ENCODE measurements at places on chromosomes 1 and 21. TPM values are rescaled to one million over a fixed set of nuclear protein-coding genes. Genes with fewer than 3 reads are reported as not detected.

Gene OR2T11
- total RNA-seq: not detected

Gene HCN3
- 1.5 TPM for total RNA-seq

Gene FAM43B
- total RNA-seq: not detected

Gene FOXD3
- total RNA-seq: not detected

Gene AGT
- not detected for total RNA-seq

Gene ATAD3A
- 60.8 TPM for total RNA-seq

Gene C1orf216
- 21.5 TPM for total RNA-seq

Gene C1orf159
- total RNA-seq: 9.9 TPM

Gene PODN
- 9.6 TPM for total RNA-seq

DNA sequence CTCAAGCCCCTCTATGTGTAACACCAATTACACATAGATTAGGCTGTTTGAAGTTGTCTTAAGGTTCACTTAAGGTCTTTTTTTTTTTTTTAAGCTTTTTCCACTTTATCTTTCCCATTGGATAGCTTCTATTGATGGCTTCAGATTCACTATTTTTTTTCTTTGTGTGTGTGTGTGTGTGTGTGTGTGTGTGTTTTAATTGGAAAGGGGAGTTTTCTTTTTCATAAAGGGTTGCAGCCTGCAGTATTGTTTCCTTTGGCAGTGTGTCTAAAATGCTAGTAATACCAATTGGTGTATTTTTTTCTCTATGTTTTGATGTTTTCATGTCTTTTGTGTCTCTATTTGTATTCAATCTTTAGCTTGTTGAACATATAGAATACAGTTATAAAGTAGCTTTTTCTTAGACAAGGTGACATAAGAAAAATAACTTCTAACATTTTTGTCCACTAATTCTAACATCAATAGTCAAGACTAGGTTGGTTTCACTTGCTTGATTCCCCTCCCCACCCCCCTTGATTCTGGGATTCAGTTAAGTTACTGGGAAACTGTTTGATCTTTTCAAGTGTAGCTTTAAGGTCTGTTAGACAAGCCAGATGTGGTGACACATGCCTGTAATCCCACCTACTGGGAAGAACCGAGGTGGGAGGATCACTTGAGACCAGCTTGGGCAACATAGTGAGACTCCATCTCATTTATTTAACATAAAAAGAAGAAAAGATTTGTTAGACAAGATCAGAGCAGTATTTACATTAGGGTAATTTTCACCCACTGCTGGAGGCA, 21.4 kb downstream of the PRRC2C start:
- H3K27ac ChIP-seq: no peak overlapping the region
- H3K27me3 ChIP-seq: no peaks in the 10 kb centered on the region
- H3K4me3 ChIP-seq: no peak overlapping the region
- H3K36me3 ChIP-seq: peaks cover 14% of the 10 kb centered on the region

GRCh38 chr1:207815913-207816291, 64.0 kb downstream of the CD46 start:
- H3K27me3 ChIP-seq: peaks cover 7% of the 10 kb centered on the region
- DNase-seq: peak; percentile 53
- peaks cover 94% of the 10 kb centered on the region for H3K4me1 ChIP-seq
- peak overlapping the region; percentile 85 for H3K27ac ChIP-seq
- H3K4me3 ChIP-seq: peak overlapping the region; percentile 55

- no peaks in the 10 kb centered on the region for H3K4me1 ChIP-seq
- DNase-seq: no peak
- no peak overlapping the region for H3K27ac ChIP-seq
- H3K4me3 ChIP-seq: no peak overlapping the region
Observed at GRCh38 chr1:11515368-11516300, 36.7 kb downstream of the DISP3 start.

DNA sequence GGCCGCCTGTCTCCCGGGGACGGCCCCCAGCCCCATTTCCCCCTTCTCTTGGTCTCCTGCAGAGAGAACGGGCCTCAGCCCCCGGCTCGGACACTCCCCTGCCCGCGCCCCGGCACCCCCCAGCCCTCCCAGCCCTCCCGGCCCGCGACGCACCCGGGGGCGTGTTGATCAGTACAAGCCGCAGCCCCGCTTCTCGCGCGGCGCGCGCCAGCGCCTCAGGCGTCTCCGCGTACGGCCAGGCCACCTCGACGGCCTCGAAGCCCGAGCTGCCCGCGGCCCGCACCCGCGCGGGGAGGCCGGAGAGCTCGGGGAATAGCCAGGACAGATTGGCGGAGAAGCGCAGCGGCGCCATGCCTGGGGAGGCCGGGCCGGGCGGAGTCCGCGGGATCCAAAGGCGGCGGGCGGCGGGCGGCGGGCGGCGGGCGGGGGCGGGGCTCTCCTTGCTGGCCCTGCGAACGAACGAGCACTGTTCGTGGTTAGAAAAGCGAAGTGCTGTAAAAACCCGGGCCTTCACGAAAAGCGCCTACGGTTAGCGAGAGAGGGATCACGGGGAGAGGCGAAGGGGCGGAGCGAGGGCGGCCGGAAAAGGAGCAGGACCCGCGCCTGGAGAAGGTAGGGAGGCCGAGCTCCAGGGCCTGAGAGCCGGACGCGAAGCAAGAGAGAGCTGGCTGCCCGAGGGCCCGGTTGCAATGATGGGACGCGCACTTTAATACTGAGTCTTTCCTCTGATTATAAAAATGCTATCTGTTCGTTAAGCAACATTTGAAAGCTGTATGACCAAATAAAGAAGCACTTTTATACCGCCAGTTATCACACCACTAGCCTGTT, at the start of gene HYI:
HYI (minus strand) TSS at position 490 of the 828 bp plus-strand sequence; CDS start at position 352, 138 bp downstream.
- H3K27me3 ChIP-seq: peaks cover 15% of the 10 kb centered on the region
- H3K4me3 ChIP-seq: peak within 1 kb of the TSS; percentile 89
- peaks cover 50% of the 10 kb centered on the region for H3K36me3 ChIP-seq
- DNase-seq: peak; percentile 85

DNA sequence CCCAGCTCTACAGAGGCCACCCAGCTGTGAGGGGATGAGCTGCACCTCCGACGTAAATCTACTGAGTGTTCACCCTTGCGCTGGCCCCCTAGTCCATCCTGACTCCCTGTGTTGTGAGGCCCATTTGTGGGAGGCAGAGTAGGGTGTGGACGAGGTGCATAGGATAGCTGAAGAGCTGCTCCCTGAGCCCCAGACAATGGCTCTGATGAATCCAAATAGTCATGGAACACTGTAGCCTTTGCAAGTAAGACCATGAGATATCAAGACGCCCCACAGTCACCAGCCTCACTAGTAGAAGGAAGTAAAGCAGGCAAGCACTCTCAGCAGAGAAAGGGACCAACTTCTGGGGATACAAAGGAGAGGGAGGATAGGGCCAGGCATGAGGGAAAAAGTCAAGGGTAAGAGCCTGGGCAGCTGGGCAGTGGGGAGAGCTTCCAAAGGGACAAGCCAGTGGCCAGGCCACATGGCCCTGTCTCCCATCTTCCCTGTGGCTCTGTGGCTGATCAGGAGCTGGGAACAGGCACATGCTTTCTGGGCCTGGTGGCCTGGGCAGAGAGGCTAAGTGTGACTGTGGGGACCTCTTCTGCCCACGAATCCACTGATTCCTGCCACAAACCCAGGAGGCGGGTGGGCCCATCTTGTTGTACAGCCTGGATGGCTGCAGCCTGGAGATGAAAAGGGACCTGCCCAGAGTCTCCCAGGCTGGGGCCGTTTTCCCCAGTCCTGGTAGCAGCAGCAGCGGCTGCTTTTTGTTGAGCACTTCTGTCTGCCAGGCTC, 55.5 kb upstream of the EPS8L3 start:
- H3K4me1 ChIP-seq: peaks cover 41% of the 10 kb centered on the region
- no peak for DNase-seq
- peaks cover 14% of the 10 kb centered on the region for H3K36me3 ChIP-seq

DNA sequence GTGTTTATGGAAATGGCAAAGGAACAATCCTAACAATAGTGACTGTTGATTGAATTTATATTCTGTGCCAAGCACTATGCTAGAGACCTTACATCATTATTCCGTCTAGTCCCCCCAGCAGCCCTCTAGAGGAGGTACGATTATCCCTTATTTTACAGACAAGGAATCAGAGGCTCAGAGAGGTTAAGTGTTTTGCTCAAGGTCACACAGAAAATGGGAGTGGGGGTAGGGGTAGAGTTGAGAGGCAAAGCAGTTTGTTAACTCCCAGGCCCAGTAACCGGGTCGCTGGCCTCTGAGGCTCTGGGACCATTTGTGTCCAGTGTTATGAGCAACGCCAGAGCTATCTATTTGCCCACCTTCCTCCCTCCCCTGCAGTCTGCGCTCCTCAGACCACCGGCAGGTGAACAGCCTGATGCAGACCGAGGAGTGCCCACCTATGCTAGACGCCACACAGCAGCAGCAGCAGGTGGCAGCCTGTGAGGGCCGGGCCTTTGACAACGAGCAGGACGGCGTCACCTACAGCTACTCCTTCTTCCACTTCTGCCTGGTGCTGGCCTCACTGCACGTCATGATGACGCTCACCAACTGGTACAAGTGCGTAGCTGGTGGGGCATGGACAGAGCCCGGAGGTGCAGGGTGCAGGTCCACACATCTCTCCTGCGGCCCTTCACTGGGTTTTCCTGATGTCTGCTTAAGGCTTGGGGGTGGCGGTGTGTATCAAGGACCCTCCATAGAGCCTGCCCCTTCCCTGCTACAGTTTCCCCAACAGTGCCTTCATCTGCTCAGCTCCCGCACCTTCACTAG, 19.8 kb downstream of the SERINC2 start:
- H3K27me3 ChIP-seq: peaks cover 9% of the 10 kb centered on the region
- H3K4me3 ChIP-seq: no peak overlapping the region
- peaks cover 26% of the 10 kb centered on the region for H3K36me3 ChIP-seq

DNA sequence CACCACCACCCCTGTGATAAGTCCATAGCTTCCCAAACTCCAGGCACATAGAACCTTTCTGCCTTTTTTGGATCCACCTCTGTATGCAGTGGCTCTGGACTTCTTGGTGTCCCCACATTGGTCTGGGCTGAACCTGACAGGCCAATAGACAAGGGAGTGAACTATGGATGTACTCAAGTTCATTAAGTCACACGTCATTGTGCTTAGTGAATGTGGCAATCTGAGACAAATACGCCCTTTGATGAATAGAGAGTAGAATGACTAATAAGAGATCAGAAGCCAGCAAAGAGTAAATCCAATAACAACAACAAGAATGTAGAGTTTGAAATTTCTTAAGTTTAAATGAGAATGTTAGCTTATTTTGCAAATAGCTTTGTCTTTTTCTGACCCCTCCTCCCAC, 114.8 kb downstream of the ST6GALNAC3 start:
- no peak overlapping the region for H3K27ac ChIP-seq
- no peak for DNase-seq
- H3K36me3 ChIP-seq: no peaks in the 10 kb centered on the region
- no peaks in the 10 kb centered on the region for H3K4me1 ChIP-seq

DNA sequence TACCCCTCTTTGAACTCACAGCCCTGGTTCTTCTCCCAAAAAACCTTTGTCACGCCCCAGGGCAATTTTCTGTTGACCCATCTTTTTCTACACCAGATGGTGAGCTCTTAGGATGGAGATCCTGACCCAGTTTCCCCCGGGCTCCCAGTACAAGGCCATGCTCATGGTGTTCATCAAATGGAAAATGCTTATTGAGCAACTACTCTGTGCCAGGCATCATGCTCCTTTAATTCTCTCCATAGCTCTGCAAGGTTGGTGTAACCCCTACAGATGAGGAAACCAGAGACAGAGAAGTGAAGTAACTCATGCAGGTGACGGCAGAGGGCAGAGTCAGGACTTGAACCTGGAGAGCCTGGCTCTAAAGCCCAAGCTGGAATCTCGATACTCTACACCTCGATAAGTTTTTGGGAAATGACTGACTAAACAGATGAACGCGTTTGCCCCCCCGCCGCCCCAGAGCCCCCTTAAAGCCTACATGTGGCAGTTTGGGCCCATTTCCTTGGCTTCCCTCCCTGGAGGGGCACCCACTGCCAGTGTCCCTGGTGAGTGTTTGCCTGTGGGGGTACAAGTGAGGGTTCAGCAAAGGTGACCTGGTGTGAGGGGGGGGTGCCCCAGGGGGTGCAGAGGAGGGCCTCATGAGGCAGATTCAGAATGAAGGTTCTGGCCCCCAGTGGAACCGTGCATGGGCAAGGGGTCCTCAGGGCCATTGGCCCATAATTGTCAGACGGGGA, 30.2 kb upstream of the RUNX3 start:
- H3K27me3 ChIP-seq: peaks cover 6% of the 10 kb centered on the region
- no peak overlapping the region for H3K27ac ChIP-seq
- DNase-seq: no peak
- H3K4me3 ChIP-seq: no peak overlapping the region

DNA sequence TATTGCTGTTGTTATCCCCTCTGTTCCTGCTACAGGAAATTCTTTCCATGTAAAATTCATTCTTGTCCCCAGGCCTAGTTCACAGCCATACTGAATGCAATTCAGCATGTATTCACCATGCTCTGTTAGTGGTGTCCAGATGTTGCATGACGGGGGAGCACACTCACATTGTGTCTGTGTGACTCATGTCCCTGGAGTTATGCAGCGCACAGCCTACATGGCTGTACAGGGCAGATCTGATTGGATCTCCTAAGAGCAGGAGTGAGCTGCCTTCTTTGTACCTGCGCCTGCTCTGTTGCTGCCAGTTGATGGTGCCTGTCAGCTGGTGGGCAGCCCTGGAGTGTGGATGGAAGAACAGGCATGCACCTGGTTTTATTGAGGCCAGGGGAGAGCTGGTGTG, 17.6 kb downstream of the HTR6 start:
- peak; percentile 86 for DNase-seq
- no peak overlapping the region for H3K27ac ChIP-seq
- no peak overlapping the region for H3K4me3 ChIP-seq
- peaks cover 9% of the 10 kb centered on the region for H3K27me3 ChIP-seq
- peaks cover 10% of the 10 kb centered on the region for H3K4me1 ChIP-seq
- peaks cover 3% of the 10 kb centered on the region for H3K36me3 ChIP-seq

GRCh38 chr1:47621977-47622376, 184.1 kb downstream of the FOXD2 start:
- H3K36me3 ChIP-seq: no peaks in the 10 kb centered on the region
- H3K27me3 ChIP-seq: peaks cover 24% of the 10 kb centered on the region
- H3K27ac ChIP-seq: no peak overlapping the region
- H3K4me3 ChIP-seq: no peak overlapping the region
- no peak for DNase-seq

GRCh38 chr1:224490549-224491537, 56.2 kb upstream of the WDR26 start:
- H3K27ac ChIP-seq: no peak overlapping the region
- peaks cover 40% of the 10 kb centered on the region for H3K4me1 ChIP-seq
- no peaks in the 10 kb centered on the region for H3K27me3 ChIP-seq
- DNase-seq: no peak
- H3K36me3 ChIP-seq: 0 out of 2 replicates have a peak, but pooled peaks cover 5% of the 10 kb centered on the region

DNA sequence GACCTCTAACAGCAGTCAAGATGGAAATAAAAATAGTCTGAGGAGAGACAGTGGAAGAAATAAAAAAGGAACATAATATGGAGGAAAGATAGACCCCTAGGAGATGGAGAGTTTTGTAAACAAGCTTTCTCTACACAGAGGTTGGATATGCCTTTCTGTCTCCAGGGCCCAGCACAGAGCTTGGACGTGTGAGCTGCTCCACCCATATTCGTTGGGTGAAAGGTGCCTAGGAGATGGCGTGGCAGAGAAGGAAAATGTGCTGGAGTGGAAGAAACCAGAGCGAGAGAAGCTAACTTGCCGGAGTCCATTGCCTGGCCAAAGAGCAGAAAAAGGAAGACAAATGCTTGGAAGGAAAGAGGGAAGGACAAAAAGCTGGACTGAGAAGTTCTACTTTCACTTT, 78.3 kb upstream of the LMO4 start:
- H3K27ac ChIP-seq: no peak overlapping the region
- DNase-seq: no peak
- H3K4me3 ChIP-seq: peak overlapping the region; percentile 1
- H3K27me3 ChIP-seq: no peaks in the 10 kb centered on the region

GRCh38 chr1:228647523-228648444, 87.5 kb upstream of the RHOU start:
- peak overlapping the region; percentile 86 for H3K27ac ChIP-seq
- H3K27me3 ChIP-seq: peaks cover 8% of the 10 kb centered on the region
- DNase-seq: peak; percentile 36
- H3K4me3 ChIP-seq: peak overlapping the region; percentile 90

GRCh38 chr1:219430419-219430818, 182.5 kb downstream of the ZC3H11B start:
- H3K27me3 ChIP-seq: no peaks in the 10 kb centered on the region
- DNase-seq: no peak
- peaks cover 5% of the 10 kb centered on the region for H3K4me1 ChIP-seq
